ENCODE measurements at places on chromosomes 6 and 20.

- no peak for DNase-seq
Observed at GRCh38 chr6:110493253-110493800, 16.9 kb upstream of the SLC22A16 start.

DNA sequence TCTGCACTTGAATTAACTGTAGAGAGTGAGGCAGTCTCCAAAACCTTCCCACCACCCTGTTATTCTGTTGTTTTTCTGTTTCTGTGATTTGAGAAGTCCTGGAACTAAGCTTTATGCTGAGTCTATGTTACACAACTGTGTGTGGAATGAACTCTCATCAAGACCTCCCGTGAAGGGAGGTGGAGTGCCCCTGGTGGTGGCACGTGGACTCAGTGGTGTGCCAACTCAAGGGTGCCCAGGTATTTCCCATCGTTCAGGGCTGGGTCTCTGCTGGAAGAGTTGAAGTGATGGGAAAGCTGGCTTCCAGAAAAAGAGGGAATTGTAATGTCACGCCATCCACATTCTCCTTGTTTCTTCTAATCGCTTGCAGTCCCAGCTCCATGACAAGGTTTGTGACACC is 374.2 kb downstream of the SMOC2 start:
- no peak for DNase-seq

DNA sequence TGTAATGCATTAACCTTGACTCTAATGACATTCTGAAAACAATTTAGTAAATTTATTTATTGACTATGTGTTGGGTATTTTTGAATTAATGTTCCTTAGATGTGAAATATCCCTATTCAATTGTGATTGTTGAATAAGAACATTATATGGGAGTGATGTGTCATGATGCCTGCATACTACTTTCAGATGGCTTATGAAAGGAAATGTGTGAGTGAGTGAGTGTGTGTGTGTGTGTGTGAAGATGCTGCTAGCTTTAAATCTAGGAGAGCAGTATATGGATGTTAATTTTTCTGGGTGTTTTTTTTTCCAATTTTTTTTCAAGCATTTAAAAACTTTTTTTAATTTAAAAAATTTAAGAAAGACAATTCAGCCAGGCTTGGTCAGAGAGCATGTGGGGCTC is 32.5 kb upstream of the NT5E start:
- DNase-seq = no peak

- DNase-seq = peak; percentile 55
Observed at GRCh38 chr6:150654608-150655007, 54.9 kb downstream of the PLEKHG1 start.

DNA sequence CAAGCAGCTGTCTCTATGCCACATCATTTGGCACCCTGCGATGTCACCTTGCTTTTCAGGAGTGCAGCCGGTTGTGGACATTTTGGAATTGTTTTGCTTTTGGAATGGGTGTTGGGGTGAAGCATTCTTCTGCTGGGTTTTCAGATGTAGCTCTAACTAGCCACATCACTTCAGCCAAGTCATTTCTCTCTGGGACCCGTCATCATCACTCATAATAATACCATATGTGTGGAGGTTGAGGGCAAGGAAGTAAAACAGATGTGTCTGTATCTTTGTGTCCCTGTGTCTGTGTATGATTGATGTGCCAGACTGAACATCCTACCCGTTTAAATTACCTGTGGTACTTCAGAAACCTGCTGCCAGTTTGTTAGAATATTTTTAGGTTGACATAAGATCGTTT is 49.5 kb upstream of the TULP4 start:
- no peak for DNase-seq

- DNase-seq = no peak
Observed at GRCh38 chr20:43345676-43346075, 112.0 kb upstream of the SRSF6 start.

DNA sequence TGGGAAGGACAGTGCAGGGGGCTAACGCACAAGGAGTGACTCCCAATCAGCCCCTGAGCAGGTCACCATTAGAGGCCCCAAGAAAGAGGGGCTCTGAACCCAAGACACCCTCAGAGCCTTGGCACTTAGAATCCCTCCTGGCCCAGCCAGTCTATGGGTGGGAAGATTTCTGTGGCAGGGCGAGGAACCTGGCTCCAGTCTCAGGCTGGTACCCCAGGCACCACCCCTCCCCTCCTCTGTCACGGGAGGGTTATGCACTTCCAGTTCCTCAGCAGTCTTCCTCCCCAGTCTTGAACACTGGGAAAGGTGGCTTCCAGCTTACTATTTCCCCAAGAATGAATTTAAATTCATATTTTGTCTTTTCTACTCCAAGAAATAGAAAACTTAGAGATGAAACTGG is 27.6 kb upstream of the SSTR4 start:
- DNase-seq = no peak

- DNase-seq = peak; percentile 82
Observed at GRCh38 chr20:13492001-13492481, 146.7 kb downstream of the TASP1 start.

- DNase-seq = no peak
Observed at GRCh38 chr6:143406673-143407072, 43.8 kb downstream of the ADAT2 start.

DNA sequence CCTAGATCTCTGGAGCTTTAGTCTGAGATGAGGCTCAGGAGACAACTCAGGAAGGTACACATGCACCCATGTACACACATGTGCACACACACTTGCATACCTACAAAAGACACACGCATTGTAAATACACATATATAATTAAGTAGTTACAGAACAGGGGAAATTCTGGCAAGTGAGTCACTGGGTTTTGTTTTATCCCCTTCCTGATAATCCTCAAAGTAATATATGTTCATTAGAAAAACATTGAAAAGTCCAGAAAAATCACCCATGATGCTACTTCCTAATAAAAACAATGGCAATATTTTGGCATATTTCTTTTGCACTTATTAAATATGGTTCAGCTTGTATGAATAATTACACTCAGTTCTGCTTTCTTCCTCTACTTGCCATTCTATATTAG is 115.3 kb upstream of the ECI2 start:
- DNase-seq = no peak

GRCh38 chr6:127376685-127377084 is 33.3 kb upstream of the ECHDC1 start:
- no peak for DNase-seq

DNA sequence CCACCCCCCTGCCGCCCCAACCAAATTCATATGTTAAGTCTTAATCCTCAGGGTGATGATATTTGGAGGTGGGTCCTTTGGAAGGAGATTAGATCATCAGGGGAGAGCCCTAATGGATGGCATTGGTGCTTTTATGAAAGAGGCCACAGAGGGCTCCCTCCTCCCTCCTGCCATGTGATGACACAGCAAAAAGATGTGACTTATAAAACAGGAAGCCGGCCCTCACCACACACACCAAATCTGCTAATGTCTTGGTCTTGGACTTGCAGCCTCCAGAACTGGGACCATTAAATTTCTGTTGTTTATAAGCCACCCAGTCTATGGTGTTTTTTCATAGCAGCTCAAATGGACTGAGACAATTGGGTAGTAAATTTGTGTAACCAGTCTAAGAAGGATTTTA is 176.3 kb downstream of the ADGRG6 start:
- DNase-seq = peak; percentile 40

DNA sequence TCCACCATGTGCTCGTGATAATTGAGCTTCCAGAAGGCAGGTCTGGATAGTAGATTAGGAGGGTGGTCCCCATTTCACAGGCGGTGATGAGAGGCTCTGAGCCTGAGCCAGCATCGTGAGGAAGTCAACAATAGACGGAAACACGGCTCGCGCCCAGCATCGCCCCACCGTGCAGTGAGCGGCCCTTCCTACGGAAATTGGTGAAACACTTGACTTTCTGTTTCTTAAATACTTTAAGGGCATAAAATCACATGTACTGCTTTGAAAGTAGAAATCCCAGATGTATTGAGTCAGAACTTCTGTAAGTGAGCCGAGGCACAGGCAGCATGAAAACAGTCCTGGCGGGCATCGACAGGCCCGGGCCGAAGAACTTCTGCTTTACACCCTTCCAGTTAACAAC is 4.3 kb upstream of the KIF25 start:
- no peak for DNase-seq

DNA sequence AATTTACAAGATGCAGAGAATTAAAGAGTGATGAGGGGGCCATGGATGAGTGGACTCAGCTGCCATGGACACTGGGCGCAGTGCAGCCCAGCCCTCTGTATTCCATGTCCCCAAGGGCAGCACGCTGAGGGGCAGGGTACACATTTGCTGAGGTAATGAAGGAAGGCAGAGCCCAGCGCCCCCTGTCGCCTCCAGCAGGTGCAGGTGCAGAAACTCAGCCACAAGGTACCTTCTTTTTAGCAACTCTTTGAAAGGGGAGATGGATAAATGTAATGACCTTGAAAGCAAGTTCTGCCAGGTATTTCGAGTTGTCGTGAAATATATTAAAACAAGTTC is 7.1 kb downstream of the CD93 start:
- no peak for DNase-seq

- DNase-seq = no peak
Observed at GRCh38 chr6:160933256-160933655, 58.3 kb upstream of the MAP3K4 start.

DNA sequence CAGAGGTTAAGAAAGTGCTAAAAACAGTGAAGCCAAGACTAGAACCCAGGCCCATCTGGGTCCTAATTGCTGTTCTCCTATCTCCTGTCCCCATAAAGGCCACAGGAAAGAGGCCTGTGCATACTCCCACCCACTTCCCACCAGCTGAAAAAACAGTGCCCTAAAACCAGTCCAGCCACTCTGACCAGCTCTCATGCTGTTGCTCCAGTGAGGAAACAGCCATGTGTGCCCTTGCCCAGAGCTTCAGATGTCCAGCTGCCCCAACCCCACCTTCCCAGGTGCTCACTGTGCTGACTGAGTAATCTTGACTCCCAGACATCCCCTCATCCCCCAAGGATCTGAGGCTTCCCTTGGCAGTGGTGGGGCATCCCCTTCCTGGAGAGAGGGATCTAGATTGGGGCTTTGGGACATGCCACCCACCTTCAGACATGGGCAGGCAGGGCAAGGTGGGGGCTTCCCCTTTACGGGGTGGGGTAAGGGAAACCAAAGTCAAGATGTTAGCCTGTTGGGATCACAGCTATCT is 28.7 kb downstream of the KCNK5 start:
- DNase-seq = no peak

DNA sequence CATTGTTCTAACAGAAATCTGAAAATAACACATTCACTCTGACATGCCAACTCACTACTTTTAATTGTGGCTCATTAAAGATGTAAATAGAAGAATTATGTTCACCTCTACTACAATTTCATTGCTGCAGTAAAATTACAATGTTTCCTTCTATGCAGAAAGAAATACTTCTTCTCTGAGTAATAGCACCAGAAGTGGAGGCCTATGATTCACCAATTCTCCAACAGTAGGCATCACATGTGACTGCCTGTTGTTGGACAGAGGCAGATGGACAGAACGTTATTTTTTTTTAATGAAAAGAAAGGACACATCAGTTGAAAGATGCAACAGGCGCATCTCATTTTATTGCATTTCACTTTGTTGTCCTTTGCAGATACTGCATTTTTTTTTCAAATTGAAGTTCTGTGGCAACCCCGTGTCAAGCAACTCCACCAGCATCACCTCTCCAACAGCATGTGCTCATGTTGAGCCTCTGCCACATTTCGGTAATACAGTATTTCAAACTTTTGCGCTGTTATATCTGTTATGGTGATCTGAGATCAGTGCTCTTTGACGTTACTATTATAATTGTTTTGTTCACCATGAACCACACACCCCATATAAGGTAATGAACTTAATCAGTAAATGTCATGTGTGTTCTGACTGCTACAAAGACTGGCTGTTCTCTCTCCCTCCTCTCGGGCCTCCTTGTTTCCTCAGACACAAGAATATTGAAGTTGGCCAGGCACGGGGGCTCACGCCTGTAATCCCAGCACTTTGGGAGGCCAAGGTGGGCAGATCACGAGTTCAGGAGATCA is 121.4 kb downstream of the ATXN1 start:
- DNase-seq = no peak

GRCh38 chr6:17218023-17218748 is 63.0 kb upstream of the RBM24 start:
- DNase-seq = no peak

GRCh38 chr20:10856237-10857015 is 182.6 kb upstream of the JAG1 start:
- no peak for DNase-seq

GRCh38 chr6:125307964-125308615 is 6.3 kb upstream of the HDDC2 start:
- no peak for DNase-seq

DNA sequence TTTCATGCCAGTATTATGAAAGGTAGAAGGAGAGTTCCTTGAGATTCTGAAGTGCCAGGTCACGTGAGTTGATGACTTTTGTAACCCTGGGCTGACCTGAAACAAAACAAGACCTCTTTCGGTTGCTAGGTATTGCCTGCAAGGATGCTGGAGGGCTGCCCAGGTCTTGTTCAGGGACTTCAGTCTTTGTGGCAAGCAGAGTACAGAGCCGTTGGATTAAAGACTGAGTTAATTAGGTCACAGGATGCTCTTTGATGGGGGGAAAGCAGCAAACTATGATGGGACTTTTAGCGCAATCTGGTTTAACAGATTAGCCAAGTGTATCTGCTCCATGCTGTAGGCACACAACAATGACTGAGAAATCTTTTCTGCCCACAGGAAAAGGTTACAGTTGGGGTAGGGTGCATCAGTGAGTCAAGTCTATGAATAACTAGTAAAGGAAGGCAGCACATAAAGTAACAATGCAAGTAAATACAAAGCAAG is 12.8 kb upstream of the ELOVL5 start:
- DNase-seq = peak; percentile 15

- no peak for DNase-seq
Observed at GRCh38 chr6:28303570-28303969, 22.2 kb downstream of the PGBD1 start.

DNA sequence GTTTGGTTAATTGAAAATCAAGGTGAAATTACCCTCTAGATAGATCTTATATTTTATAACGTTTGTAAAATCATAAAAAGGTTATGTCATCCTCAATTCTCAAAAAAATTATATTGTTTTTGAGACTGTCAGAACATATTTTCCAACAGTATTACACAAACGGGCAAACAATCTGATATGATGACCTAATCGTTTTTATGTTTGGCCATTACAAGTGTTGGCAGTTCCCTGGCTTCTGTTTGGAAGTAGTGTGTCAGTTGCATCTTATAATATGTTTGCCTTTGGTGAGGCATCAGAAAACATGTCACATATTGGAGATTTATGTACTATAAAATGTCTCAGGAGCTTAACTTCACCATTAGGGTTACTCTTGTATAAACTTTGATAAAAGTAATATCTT is 308.1 kb upstream of the EPHA7 start:
- no peak for DNase-seq

GRCh38 chr6:22106451-22106850 is 190.4 kb downstream of the PRL start:
- no peak for DNase-seq
